CD4-positive, alpha-beta T cell treated with Interferon alpha-2 for 1 hour (primary cell): ENCODE measurements at places on chromosomes 1 and 21.

DNA sequence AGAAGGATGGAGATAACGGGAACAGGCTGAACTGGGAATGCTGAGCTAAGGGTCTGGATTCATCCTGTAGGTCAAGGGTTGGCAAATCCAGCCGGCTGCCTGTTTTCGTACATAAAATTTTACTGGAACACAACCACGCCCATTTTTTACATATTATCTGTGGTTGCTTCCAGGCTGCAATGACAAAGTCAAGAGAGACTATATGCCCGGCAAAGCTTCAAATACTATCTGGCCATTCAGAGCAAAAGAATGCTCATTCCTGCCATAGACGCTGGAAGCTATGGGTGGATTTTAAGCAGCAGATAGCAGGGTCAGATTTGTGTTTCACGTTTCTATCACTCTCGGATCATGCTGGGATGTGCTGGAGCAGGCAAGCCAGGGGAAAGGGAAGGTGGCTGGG is 137.9 kb upstream of the EDN2 start:
- DNase-seq: no peak

DNA sequence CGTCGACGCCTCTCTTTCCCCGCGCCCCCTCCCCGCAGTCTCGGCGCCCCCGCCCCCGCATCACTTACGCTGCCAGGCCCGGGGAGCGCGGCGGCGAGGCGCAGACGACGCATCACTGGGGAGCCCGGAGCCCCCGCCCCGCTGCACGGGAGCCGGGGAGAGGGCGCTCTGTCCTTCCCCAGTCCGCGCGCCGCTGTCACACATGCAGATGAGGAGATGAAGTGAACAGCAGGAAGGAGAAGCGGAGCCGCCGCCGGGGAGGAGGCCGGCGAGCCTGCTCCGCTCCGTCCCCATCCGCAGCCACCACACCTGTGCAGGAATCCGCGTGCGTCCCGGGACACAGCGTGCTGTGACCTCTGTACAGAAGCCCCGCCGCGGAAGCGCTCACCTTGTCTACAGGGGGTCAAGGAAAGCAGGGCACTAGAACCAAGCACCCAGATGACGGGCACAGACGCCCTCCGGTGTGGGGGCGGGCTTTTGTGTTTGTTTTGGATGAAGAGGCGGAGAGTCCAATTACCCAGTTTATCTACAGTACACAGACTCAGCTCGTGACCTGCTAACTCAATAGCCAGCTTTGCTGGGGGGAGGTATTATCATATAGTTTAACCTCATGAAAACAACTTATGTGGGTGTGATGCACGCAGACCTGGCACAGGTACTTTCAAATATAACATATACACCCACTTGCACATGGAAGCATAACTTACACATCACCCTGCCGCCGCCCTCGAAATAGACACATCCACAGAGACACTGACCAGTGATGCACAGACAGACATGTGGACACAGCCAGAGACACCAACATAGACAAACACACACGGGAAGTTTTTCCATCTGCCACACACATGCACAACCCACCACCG is 12.4 kb downstream of the KLHDC8A start:
- DNase-seq: no peak

- DNase-seq: peak; percentile 0
Observed at GRCh38 chr21:43467785-43468184, 40.9 kb upstream of the SIK1 start.

- DNase-seq: no peak
Observed at GRCh38 chr21:33403786-33404585, 773 bp downstream of the IFNGR2 start.

- DNase-seq: no peak
Observed at GRCh38 chr1:43435146-43436145, 18.3 kb downstream of the HYI start.

- DNase-seq: no peak
Observed at GRCh38 chr1:229334716-229335115, 8.1 kb downstream of the CCSAP start.

DNA sequence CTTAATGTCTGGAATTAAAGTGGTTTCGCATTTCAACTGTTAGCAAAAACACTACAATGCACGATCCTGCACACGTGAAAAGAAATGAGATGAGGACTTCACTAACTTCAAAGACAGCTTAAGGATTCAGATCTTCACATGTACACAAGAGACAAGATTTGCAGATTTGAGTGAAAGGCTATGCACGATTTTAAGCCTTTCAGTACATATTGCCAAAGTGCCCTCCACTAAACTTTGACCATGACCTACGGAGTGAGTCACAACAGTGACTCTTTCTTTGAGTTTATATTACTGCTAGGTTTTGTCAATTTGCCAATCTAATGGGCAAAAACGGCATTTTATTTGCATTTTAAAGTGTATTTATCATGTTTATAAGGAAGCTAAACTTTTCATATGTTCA is 41.2 kb upstream of the CR1L start:
- DNase-seq: no peak

DNA sequence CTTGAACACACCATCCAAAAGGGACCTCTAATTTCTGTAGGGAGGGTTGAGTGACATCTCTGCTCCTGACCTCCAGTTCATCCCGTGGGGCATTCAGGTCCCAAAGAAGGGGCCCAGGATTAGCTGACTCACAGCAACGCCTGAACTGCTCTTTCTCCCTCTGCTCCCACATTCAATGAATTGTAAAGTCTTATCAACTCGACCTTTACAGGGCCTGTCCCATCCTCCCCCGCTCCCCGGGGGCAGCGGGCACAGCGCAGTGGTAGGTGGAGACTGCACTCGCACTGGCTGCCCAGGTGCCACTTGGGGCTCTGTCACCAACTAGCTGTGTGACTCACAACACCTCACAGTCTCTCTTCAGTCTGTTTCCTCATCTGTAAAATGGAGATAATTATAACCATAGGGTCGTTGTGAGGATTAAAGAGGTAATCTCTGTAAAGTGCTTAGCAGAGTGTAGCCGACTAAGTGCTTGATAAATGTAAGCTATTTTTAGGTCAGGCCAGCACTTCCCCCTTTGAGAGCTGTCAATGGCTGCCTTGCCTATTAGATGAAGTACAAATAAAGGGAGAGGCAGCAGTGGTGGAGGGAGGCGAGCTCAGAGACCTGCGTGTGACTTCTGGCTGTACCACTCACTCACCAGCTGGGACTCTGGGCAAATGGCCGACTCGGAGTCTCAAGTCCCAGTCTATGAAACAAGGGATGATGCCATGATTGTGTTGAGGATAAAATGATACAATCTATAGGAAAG is 637 bp upstream of the MYBPHL start:
- peak; percentile 20 for DNase-seq

DNA sequence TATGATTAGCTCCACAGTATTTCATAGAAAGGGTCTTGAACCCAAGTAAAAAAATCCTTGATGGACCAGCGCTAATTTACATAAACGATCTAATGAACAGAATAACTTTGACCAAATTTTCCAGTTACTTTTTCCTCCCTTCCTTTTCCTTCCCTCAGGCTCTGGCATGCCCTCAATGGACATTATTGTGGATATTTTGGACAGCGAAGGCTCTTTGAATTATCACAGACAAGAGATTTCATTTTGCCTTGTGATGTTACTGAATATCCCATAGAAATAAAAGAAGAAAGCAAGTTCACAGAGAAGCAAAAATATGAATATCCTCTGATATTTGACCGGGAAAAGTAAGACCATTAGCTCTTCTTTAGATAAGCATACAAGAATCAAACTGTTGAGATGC is 60.3 kb upstream of the EXO1 start:
- no peak for DNase-seq

- DNase-seq: no peak
Observed at GRCh38 chr21:38221594-38221993, 35.2 kb upstream of the KCNJ15 start.

DNA sequence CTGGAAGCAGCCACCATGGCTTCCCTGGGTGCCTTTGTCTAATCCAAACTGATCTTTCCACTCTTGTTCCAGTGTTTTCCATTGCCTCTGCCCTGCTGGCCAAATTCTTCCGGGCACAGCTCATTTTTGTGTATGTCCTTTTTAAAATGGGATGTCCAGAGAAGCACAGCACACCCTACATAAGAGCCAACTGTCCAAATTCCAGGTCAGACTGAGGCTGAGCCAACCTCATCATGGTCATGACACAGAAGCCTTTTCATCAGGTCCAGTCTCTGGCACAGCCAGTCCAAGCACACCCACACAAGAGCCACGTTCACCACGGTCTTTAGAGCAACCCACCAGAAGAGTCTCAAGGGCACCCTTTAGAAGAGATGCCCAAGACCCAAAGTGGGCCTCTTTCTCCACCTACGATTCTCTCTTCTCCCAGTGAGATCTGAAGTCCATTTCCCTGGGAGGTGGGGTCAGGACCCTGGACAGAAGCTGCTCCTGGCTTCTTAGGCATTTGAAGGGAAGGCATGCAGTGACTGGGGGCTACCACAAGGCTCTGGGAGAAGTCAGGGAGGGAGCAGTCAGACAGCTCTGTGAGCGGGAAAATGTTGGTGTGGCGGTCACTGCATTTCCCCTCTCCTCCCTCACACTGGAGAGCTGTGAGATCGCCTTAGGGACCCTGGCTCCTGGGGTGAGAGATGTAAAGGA is 53.2 kb downstream of the SYT2 start:
- no peak for DNase-seq

- DNase-seq: no peak
Observed at GRCh38 chr1:188499690-188500089, 1670.9 kb downstream of the PLA2G4A start.

DNA sequence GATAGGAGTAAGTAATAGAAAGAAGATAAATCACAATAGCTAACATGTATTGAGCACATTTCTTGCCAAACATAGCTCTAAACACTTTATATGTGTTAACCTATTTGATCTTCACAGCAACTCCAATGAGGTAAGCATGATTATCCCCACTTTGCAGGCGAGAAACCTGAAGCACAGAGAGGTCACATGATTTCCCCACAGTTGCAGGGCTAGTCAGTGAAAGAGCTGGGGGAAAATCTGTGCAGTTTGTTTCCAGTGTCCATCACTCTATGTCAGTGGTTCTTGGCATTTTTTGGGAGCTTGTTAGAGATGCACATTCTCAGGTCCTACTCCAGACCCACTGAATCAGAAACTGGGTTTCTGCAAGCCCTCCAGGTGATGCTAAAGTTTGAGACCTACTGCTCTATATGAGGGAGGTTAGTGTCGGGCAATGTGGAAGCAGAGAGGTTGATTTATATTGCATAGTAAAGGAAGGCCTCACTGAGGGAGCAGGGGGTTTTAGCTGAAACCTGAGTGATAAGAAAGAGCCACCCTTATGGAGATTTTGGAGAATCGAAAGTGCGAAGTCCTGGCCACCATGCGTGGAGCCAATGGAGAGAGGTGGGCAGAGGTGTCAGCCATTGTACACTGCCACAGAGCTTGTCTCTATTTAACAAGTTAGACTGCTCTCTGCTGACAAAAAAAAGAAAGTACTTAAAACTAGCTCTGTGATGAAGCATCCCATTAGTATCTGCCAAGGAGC is 20.9 kb downstream of the MCOLN3 start:
- peak; percentile 45 for DNase-seq

DNA sequence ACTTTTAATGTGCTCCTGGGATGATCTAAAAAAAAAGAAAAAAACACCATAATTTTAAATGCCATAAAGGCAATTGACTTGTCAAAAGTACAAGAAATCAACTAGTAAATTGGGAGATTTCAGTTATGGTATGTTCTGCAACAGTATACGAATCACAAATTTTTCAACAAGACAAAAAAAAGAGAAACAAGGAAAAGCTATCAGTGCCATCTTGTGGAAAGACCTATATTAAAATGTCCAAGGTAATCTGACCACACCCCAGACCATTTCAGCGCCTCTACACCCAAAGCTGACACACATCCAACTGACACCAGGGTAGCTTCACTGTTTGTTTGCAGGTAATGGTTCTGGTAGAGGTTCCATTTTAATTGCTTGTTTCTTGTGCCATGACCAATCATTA is 5.0 kb upstream of the DUSP23 start:
- no peak for DNase-seq

DNA sequence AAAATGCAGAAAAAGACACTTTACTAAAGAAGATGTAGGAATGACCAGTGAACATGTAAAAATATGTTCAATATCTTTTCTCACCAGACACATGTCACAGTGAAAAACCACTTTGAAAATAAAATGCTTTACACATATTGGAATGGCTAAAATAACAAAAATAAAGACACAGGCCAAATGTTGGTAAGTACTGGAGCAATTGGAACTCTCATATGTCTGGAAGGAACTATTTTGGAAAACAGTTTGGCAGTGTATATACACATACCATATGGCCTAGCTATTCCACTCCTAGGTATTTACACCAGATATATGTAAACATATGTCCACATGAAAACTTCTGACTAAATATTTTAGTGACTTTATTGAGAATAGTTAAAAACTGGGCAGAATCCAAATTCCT is 927.2 kb downstream of the BRINP3 start:
- no peak for DNase-seq

GRCh38 chr1:93446837-93447451 is 974 bp upstream of the FNBP1L start:
- DNase-seq: peak; percentile 17

DNA sequence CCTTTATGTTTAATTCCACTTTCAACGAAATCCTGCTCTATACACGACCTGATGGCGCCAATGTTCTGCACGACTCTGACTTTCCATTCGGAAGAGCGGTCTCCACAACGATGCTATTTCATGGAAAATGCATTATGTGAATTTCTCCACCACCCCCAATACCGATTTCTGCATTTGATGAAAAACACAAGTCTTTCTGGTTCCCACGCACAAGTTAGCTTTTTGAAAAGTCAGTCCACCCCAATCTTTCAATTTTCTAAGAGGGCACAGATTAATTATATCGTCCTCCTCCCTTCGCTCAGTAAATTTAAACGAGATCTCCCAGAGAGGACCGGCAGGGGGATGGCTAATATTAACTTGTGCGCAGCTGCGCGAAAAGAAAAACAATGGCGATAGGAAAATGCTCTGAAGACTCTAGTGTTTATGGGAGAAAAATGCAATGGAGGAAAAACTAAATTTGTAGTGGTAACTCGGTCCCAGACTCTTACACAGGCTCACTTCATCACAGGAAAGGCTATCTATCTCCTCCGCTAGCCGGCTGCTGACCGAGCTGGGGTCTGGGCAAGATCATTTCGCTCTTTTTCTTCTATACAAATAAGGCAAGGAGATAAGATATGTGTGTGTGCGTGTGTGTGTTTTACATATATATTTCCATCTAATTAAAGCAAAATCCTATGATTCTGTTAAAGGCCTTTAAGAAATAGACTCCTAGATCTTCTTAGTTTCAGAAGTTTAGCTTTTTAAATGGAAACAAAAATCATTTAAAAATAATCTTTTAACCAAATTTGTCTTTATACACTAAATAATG is 1.2 kb upstream of the LHX8 start:
- DNase-seq: no peak

DNA sequence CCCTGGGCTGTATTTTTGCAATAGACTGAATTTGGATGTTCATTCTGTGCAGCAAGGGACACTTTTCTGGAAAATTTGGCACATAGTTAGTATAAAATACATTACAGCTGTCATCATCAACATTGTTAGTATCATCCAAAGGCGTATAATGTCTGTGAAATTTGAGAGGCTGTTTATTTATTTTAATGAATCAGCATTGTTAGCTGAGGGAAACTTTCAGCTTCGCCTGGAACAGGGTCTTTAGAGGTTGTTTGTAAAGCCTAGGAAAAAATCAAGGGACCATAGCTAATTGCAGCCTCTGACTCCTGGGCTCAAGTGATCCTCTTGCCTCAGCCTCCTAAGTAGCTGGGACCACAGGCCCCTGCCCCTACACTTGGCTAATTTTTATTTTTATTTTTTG is 106.8 kb upstream of the USP24 start:
- DNase-seq: no peak

- DNase-seq: no peak
Observed at GRCh38 chr1:39142401-39143060, 62.0 kb upstream of the MACF1 start.

GRCh38 chr1:944341-945325 is 14.4 kb downstream of the NOC2L start:
- DNase-seq: no peak

- no peak for DNase-seq
Observed at GRCh38 chr21:45886610-45887026, 95.0 kb upstream of the COL6A1 start.
